ENCODE measurements at places on chromosomes 11 and 22. TPM values are rescaled to one million over a fixed set of nuclear protein-coding genes. Genes with fewer than 3 reads are reported as not detected.
A peak's percentile ranks its signal among the peaks of the same experiment; 100 is the strongest.

Gene APOBEC3B
- 5.1 TPM for total RNA-seq

Gene UBQLNL
- not detected for total RNA-seq

Gene WNT11
- total RNA-seq: not detected

Gene SMTNL1
- total RNA-seq: not detected

Gene ELF5
- not detected for total RNA-seq

Gene MN1
- 10.5 TPM for total RNA-seq

- DNase-seq: no peak
Observed at GRCh38 chr11:6843670-6844069, 1.8 kb upstream of the OR10A5 start.

DNA sequence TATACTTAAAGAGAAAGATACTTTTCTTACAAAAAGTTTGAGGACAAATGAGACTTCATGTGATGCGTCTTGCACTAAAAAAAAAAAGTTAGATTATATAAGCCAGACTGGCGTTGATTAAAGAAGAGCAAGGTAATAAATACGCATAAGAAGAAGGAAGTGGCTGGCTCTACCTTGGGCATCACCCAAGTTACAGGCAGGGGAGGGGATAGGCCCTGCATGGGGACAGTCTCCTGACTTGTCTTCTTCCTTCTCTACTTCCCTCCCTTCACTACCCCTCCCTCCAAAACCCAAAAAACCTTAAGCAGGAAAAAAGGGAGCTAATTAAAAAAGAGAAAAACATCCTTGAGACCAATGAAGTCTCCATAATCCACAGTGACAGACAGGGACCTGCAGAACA lies 22.3 kb upstream of the TMA7B start:
- DNase-seq: no peak

GRCh38 chr11:58861533-58861932 lies 17.0 kb upstream of the GLYATL2 start:
- no peak for DNase-seq

DNA sequence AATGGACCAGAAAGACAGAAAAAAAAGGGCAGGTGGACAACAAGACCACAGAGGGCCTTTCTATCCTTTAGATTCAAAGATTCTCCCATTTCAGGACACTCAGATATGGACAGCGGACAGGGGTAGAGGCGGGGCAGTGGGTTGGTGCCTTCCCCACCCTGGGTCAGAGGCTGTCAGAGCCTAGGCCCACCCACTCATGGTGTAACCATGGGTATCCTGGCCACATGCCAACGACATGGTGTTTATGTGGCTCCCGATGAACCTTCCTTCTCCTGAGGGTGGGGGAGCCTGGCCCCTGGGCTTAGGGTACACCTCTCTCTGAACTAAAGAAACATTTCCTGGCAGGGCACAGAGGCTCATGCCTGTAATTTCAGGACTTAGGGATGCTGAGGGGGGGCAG lies 14.3 kb upstream of the P2RY2 start:
- no peak for DNase-seq

DNA sequence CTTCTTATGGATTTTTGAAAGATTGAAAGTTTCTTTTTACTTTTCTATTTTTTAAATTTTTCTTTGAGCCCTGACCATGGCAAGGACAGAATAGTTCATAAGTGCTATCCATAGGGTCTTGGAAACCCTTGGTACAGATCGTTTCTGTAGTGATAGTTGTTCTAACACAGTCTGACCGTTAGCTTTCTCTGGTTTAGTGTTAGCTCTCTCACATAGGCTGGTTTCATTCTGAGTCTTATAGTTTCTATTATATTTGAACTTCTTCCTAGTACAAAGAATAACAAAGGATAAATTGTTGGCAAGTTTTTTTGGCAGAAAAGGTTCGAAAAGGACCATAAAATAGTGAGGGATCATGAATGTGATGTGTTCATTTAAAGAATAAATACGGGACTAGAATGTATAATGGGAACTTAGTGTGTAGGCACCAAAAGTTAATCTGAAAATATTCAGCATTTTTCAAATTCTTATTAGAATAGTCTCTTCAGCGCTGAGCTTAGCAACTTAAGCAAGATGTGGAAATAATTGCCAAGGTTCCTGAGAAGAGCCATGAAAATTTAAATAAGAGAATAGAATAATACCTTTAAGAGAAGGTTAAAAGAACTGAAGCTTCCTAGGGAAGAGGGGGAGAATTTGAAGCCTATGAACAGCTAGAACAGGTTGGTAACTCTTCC lies 24.1 kb downstream of the FDX1 start:
- DNase-seq: no peak

DNA sequence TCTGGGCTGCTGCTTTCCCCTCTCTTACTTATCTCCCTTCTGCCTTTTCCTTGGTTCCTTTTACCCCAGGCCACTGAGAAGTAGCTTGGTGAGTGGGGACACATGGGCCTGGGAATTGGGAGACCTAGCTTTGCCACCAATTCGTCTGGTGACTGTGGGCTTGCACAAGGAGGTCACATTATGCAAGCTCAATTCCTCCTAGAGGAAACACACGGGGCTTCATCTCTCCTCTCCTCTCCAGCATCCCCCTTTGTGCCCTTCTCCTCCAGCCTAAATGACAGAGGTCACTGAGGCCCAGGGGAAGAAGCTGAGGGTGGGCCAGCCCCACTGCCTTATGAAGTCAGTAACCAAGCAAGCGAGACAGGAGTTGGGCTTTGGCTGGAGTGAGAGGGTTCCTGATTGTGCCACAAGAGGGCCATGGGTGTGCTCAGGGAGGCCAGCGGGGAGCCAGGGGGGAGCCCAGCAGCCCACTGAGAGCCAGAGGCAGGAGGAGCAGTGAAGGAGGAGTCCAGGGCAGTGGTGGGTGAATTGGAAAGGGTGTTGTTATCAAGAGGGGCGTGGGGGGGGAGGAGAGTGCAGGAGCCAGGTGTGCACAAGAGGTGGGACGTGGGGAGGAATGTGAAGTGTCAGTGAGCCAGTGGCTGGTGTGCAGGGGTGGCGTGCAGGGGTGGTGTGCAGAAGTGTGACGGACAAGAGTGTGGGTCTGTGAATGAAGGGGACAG lies 2.0 kb downstream of the CLCF1 start:
- no peak for DNase-seq

- no peak for DNase-seq
Observed at GRCh38 chr11:17719938-17720795, 796 bp downstream of the MYOD1 start.

- DNase-seq: no peak
Observed at GRCh38 chr11:96272529-96273222, 70.3 kb downstream of the MAML2 start.

- DNase-seq: no peak
Observed at GRCh38 chr22:50318698-50319411, 8.0 kb downstream of the DENND6B start.

DNA sequence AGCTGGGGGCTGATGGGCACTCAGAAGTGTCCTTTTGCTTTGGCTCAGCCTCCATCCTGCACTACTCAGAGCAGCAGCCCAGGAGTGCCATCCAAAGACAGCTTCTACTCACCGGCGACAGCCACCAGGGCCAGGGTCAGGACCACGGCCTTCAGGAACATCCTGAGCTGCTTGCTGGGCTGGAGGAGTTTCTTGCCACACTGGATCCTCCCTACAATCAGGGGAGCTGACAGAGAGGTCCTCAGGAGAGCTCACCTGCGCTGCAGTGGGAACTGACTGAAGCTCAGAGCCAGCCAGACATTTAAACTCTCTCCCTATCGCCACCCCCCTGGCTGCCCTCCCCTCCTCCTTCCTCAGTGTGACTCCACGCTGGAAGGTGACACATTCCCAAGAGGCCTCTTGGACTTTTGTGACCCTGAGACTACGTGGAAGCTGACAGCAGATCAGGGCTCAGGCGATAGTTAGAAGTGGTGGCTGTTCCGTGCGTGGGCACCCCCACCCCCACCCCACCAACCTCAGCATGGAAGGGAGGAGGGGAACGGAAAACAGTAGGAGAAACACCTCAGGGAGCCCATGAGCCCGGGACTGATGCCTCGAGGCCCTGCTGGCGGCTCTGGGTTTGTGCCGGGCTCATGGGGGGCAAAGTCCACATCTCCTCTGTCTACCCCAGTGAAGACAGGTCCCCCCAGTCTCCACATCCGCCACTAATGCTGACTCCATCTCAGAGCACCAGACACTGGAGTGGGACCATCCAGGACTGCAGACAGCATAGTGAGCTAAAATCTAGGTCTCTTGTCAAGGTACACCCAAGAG lies at the start of gene APOA4:
APOA4 (minus strand) TSS at position 274 of the 813 bp plus-strand sequence; CDS start at position 161, 113 bp downstream.
- DNase-seq: no peak

- DNase-seq: no peak
Observed at GRCh38 chr11:104817973-104818372, 80.3 kb downstream of the CASP12 start.

DNA sequence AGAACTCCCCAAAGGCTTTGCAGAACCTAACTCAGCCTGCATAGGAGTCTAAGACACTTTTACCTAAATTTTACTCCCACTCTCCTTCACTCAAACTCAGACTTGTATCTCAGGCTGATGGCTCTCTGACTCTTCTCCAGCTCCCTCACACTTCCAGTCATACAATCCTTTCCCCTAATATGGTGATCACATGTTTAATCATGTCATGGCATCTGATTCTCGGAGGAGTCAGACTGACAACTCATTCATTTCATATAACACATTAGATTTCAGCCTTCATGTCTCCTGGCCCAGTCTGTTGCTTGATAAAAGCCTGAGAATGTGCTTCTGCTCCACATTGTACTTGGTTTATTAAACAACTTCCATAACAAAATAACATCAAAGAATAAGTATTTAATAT lies 1503.9 kb upstream of the TENM4 start:
- no peak for DNase-seq

DNA sequence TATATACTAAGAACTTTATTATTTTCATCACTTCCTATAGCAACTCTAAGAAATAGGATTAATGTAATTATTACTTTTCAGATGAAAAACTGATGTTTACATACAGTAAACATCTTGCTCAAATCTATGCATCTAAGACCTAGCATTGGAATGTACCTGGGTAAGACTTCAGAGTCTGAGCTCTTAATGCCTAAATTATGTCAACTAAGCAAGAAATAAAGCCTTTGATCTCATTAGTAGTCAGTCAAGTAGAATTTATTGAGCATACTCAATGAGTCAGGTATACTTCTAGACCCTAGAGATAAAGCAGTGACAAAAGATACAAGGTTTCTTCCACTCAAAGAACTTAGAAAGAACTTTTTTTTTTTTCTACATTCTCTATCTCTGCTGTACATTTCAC lies 16.7 kb upstream of the OR51Q1 start:
- DNase-seq: no peak

DNA sequence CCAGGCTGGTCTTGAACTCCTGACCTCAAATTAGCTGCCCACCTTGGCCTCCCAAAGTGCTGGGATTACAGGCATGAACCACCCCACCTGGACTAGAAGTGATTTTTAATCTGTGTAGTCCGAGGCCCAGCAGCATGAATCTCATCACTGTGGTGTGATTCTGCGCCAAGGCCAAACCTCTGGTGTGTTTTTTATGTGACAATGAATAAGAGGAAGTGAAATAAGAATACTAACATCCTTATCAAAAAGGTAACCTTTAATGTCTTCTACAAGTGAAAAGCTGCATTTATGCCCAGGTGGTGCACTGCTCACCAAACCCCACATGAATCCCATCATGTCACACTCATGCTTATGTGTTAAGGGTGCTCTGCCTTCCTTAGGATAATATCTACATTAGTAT lies 77.1 kb upstream of the OR9Q1 start:
- no peak for DNase-seq

DNA sequence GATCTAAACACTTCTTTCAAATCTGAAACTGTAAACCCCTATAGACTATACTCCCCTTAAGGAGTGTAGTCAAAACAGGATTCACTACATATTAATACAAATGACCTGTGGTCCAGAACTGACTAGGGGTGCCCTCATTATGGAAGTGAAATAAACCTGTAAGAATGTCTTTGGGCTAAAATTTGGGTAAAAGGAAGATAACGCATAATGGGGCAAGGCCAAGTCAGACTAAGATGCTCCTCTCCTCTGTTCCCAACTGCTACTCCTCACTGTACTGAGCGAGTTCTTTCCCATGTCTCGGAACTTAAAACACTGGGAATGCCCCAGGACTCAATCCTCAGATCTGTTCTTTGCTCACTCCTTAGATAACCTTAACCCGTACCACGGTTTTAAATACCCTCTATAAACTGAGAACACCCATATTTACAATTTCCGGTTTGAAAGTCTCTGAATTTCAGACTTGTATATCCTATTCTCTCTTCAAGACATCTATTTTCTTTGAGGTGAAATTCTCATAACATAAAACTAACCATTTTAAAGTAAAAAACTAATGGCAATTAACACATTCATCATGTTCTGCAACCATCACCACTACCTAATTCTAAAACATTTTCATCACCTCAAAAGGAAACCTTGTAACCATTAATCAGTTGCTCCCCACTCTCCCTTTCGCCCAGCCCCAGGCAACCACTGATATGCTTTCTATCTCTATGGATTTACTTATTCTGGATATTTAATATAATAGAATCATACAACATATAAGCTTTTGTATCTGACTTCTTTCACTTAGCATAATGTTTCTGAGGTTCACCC lies 4.0 kb downstream of the THAP12 start:
- DNase-seq: no peak

- peak; percentile 82 for DNase-seq
Observed at GRCh38 chr22:46116491-46116958, 33.8 kb upstream of the PPARA start.

DNA sequence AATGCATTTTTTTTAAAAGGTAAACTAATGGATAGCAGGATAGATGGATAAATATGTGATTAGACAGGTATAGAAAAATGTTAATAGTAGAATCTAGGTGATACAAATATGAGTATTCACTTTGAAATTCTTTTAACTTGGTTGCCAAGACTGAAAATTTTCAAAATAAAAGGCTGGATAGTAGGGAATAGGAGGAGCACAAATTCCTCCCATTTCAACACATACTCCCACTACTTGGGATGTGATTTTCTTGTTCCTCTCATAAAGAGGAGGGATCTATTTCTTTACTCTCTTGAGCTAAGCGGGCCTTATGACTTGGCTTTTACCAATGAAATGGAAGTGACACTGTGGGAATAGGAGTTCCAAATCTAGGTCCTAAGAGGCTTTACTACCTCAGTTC lies 35.9 kb downstream of the PIK3C2A start:
- DNase-seq: no peak

GRCh38 chr11:75851203-75851602 lies 36.2 kb downstream of the UVRAG start:
- no peak for DNase-seq

DNA sequence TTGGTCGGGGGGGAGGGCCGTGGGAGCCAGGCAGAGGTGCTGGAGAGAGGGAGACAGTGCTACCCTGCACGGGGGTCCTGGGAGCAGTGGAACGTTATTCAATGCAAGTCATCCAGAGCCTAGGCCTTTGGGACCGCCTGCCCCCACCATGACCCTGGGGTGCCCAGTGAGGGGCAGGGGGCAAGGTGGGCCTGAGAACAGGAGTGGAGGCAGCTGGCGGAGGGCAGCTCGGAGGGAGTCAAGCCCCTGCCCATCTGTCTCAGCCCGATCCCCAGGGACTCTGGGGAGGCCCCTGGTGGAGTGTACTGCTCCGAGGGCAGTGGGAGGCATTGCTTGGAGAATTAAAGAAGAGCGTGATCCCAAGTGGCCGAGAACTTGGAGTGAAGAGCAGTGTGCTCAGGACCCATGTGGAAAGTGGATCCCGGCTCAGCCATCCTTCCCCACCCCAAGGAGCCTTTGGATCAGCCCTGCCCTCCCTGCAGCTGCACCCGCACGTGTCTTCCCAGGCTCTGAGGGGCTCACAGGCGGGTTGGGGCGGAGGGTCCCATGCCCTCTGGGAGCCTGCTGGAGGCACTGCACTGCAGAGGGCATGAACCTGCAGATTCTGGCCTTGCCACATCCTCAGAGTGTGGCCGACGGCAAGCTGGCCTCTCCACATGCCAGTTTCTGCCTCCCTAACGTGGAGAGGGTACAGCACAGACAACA lies 34.0 kb upstream of the SMIM38 start:
- no peak for DNase-seq
